Breast epithelium (tissue), 4 donors: ENCODE measurements at places on chromosomes 16 and 17.

GRCh38 chr16:80717611-80718010 lies 86.8 kb downstream of the CDYL2 start:
- DNase-seq, result no peak

GRCh38 chr16:79698341-79698753 lies 97.8 kb upstream of the MAF start:
- no peak for DNase-seq

- DNase-seq, result no peak
These were observed 66.2 kb upstream of the MTMR4 start for GRCh38 chr17:58580671-58581070.

GRCh38 chr16:31094088-31094423 lies 541 bp downstream of the VKORC1 start:
- DNase-seq, result no peak

GRCh38 chr16:1825864-1826690 lies 548 bp downstream of the HAGH start:
- DNase-seq, result no peak

DNA sequence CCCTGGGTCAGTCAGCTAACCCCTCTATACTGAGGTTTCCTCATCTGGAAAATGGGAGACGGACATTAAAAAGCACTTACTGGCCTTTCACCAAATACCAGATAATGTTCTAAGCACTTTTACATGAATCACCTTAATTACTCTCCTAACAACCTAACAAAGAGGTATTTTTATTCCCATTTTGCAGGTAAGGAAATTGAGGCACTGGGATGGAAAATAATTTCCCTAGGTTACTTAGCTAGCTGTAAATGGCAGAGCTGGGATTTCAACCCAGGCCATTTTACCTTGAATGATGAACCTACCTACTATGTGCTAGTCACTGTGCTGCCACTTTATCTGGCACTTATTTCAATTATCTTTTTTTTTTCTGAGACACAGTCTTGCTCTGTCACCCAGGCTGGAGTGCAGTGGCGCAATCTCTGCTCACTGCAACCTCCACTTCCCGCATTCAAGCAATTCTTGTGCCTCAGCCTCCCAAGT lies 3.7 kb downstream of the KIF22 start:
- DNase-seq, result no peak

DNA sequence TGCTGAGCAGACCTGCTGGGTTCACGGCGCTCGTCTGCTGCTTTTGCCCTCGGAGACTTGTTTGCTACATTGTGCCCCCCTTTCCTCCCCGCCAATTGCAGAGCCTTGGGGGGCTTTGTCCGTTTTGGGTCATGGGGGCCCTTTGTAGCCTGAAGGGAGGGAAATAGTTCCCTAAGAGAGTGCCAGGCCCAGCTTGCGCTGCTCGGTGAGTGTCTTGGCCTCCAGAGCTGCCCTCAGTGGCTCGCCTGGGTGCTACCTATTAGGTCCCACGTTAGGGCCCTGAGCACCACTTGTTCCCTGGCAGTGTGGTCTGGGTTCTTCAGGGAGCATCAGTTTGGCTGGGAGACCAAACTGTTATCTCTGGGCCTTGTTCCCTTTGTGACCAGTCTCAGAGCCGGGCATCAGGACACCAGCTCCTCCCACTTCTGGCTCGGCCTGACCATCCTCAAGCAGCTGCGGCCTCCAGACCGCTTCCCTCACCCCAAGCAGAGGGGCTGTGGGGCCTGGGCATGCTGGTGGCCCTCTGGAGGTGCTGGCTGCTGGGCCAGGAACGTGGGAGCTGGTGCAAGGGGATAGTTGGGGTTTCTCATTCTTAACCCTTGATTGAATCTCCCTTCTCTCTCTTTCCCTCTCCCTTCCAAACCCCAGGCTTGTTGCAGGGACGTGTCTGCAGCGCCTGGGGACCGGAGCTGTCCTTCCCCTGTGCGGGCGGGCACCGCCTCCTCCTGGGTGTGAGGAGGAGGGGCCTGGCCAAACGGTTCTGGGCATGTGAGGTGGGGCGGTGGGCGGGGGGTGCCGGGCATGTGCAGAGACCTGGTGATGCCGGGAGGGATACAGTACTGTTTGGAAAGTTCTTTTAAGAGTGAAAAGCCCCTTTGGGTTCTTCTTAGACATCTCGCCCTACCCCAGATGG lies 16.0 kb upstream of the ITGB4 start:
- DNase-seq, result no peak

DNA sequence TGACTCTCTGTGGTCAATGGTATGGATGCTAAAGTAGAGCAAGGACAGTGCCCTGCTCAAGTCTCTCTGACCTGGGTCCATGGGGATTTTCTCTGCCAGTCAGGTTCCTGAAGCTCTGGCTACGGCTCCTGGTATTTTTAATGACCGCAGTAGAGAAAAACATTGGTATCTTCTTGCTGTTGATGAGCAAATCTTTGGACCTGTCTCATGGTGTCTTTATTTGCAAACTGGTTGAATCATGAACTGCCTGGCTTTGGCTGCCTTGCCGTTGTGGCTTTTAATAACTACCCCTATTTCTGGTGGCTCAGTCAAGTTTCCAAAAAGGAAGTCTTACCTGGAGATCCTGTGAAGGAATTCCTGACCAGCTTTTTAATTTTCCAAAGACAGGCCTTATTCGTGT lies 8.7 kb downstream of the FAM234A start:
- no peak for DNase-seq
